ENCODE measurements at places on chromosomes 12 and 14. TPM values are rescaled to one million over a fixed set of nuclear protein-coding genes. Genes with fewer than 3 reads are reported as not detected.

CISTR gene
- polyA plus RNA-seq: not detected

DNA sequence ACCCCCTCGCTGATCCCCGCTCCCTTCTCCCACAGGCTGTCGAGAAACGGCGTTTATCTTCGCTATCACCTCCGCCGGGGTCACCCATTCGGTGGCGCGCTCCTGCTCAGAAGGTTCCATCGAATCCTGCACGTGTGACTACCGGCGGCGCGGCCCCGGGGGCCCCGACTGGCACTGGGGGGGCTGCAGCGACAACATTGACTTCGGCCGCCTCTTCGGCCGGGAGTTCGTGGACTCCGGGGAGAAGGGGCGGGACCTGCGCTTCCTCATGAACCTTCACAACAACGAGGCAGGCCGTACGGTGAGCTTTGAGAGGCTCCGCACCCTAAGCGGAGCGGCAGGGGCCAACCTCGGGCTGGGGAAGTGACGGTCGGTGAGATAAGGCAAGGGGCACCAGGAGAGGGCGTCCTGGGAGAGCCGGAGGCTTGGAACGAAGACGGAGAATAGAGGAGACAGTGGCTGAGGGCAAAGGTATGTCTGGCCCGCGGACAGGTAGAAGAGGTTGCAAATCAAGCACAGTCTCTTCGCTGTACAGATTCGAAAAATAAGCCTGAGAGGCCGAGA, 2.3 kb downstream of the WNT1 start:
- no peak for DNase-seq
- H3K4me1 ChIP-seq: peaks cover 2% of the 10 kb centered on the region
- H3K4me3 ChIP-seq: no peak overlapping the region
- H3K27ac ChIP-seq: no peak overlapping the region

GRCh38 chr14:65972891-65973290, 513.3 kb upstream of the CCDC196 start:
- peaks cover 3% of the 10 kb centered on the region for H3K27me3 ChIP-seq
- no peak for DNase-seq
- H3K36me3 ChIP-seq: no peaks in the 10 kb centered on the region
- H3K27ac ChIP-seq: no peak overlapping the region
- H3K4me3 ChIP-seq: no peak overlapping the region

GRCh38 chr12:47547077-47547476, 158.8 kb downstream of the RPAP3 start:
- H3K27me3 ChIP-seq: no peaks in the 10 kb centered on the region
- H3K36me3 ChIP-seq: no peaks in the 10 kb centered on the region
- no peak overlapping the region for H3K27ac ChIP-seq
- no peak overlapping the region for H3K4me3 ChIP-seq

DNA sequence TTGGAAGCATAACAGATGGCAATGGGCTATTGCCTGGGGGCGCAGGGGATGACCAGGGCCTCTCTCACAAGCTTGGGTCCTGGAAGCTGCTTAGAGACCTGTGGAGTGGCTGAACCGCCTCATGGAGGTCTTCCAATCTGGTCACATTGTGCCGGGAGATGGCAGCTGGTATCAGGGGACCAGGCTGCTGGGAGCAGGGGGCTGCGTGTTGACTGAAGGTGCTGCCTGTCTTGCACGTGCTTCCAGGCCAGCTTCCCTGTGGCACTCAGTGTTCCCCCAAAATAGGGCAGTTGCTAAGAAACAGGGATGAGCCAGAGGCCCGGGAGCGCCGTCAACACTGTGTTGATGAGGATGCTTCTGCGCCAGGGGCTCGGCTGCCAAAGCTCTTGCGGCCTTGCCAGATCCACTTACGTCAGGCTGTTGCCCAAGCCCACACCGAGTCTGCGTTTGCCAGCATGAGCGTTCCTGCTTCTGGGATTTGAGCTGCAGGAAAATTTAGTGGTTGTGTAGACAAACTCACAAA, 39.8 kb downstream of the ELK3 start:
- H3K27me3 ChIP-seq: no peaks in the 10 kb centered on the region
- no peaks in the 10 kb centered on the region for H3K36me3 ChIP-seq
- peaks cover 32% of the 10 kb centered on the region for H3K4me1 ChIP-seq
- H3K4me3 ChIP-seq: no peak overlapping the region
